ENCODE measurements at places on chromosomes 16 and 17.
A peak's percentile ranks its signal among the peaks of the same experiment; 100 is the strongest.

GRCh38 chr16:79217375-79218011 lies 383.0 kb downstream of the MAF start:
- DNase-seq: no peak

GRCh38 chr16:88684569-88685155 lies 1.6 kb downstream of the SNAI3 start:
- DNase-seq: no peak

- no peak for DNase-seq
Measured at GRCh38 chr16:6641091-6641490, 691.6 kb upstream of the RBFOX1 start.

DNA sequence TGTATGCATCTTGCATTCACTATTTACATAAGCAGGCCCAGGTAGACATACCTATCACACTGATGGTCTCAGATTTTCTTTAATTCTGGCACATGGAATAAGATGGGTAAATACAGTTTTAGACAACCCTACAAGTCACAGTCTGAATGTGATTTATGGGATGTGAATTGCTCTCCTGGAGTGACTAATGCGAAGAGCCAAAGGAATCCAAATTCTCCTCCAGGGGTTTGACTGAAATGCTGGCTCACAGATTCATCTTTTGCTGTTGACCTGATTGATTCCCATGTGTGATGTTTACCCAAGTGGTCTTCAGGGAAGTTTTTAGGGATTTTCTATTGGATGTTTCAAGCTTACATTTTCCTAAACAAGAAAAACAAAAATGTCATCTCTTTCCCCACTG lies 277.9 kb upstream of the MON1B start:
- peak; percentile 6 for DNase-seq

DNA sequence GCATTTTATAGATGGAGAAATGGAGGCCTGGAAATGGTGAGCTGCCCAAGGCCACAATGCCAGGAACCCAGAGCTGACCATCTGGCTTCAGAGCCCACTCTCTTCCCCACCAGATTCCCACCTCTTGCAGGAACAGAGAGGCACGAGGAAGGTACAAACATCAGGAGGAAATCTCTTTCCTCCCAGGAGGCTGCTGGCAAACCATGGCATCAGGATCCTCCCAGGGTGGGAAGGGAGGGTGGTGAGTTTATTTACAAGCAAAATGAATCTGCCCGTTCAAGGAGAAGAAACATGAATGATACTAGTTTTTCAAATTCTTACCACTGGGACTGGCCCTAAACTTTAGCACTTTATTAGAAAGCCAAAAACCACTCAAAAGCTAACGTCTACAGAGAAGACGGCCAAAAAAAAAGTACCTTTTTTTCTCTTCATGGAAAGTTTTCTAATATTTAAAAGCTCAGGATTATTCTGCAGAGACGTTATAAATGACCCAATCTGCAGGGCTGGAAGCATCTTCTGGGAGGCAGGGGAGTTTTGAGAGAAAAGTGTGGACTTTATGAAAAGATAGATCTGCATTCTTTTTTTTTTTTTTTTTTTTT lies 79.1 kb downstream of the NXN start:
- DNase-seq: no peak

DNA sequence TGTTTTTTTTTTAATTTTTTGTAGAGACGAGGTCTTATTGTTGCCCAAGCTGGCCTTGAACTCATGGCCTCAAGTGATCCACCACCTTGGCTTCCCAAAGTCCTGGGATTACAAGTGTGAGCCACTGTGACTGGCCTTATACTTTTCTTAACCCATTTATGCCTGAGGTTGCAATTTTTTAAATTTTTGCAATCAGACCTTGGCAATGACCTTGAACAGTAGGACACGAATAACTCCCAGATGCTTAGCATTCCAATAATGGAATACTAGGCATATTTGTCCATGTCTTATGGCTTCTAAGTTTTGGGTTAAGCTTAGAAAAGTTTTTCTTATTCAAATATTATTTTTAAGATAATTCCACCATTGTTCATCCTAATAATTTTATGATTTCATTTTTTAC lies 28.3 kb upstream of the TMEM97 start:
- no peak for DNase-seq

- DNase-seq: no peak
Measured at GRCh38 chr17:72977771-72978417, 114.6 kb downstream of the SLC39A11 start.
